Stimulated activated CD4-positive, alpha-beta T cell treated with anti-CD3 and anti-CD28 coated beads, Interleukin-12 subunit alpha, Interleukin-12 subunit beta, amount 100 ng/mL, for 24 hours (primary cell): ENCODE measurements at places on chromosomes 5 and 9.

DNA sequence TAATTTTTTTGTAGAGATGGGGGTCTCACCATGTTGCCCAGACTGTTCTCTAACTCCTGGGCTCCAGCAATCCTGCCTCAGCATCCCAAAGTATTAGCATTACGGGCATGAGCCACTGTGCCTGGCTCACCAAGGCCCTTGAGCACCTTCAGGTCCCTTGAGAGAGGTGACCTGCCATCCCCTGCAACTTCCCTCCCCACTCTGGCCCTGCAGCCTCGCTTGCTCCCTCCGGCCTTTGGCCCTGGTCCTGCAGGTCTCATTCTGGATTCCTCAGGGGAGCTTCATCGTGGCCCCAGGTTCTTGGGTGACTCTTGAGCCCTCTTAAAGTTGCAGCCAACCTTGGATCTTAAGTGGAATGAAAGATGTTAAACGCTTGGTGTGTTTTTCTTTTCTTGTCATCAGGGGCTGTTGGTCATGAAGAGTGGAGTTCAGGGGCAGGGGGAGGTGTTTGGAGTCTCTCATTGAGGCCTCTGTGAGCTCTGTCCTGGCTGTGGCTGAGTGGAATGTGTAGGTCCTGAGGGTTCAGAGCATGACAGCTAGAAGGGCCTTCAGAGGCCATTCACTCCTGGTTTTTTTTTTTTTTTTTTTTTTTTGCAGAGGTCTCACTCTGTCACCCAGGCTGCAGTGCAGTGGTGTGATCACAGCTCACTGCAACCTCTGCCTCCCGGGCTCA, 33.0 kb downstream of the PPARGC1B start:
- DNase-seq, result no peak

DNA sequence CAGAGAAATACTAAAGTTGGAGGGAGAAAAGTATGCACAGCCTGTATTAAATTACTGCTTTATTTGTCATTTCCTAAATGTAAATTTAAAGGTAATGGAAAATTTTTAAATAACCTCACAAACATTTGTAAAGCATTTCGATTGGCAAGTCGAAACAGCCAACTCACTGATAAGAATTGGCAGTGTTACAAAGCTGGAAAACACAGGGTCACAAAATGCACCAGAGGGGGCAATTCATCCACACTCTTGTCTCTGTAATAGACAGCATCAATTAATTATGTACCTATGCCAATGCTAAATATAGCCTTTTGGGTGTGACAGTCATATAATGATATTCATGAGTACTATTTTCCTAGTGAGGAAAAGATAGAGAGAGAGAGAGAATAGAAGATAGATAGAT, 140.6 kb upstream of the PRLR start:
- no peak for DNase-seq

GRCh38 chr9:127698386-127698785, 8.4 kb upstream of the CFAP157 start:
- no peak for DNase-seq

GRCh38 chr5:150613991-150614660, 26.3 kb upstream of the SYNPO start:
- DNase-seq, result no peak

GRCh38 chr9:70407081-70407503, 7.4 kb downstream of the KLF9 start:
- no peak for DNase-seq

DNA sequence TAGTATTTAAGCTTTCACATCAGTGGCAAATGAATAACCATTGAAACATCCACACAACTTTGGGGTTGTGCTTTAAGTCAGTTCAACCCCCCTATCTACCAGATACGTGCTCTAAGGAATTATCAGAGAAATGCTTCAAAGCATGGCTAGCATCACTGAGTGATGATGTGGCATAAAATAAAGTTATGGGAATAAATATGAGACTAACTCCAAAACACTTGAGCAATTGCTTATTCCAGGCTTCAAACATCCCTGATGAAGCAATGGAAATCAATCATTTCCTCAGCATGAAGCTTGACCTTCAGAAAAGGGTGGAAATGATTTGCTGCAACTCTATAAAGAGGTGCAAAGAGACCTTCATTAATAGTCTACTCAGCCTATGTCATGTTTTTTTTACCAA, 292.0 kb upstream of the SMC2 start:
- DNase-seq, result no peak

GRCh38 chr5:91095786-91096385, 287.2 kb downstream of the ARRDC3 start:
- DNase-seq, result no peak

- no peak for DNase-seq
Observed at GRCh38 chr5:84091127-84091799, 293.4 kb downstream of the EDIL3 start.

DNA sequence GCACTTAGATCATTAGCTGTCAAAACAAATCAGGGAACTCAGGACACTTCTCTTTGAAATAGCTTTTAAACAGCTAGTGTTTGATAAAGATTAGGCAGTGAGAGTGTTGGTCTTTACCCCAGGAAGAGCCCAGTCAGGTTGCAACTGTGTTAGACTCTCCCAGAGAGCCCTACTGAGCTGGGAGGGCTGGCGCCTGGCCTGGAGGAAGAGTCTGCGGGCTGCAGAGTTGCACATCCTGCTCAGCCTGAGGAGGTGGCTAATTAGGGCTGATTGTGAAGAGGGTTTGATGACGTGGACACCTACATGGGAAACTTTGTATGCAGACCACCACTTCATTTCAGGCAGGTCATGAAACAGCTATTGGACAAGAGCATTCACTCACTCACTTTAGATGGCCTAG, 112.0 kb downstream of the TMEM174 start:
- DNase-seq, result no peak

GRCh38 chr9:126456441-126457174, 130.0 kb downstream of the MVB12B start:
- no peak for DNase-seq

- DNase-seq, result no peak
Observed at GRCh38 chr9:102922526-102922925, 72.6 kb upstream of the CYLC2 start.

DNA sequence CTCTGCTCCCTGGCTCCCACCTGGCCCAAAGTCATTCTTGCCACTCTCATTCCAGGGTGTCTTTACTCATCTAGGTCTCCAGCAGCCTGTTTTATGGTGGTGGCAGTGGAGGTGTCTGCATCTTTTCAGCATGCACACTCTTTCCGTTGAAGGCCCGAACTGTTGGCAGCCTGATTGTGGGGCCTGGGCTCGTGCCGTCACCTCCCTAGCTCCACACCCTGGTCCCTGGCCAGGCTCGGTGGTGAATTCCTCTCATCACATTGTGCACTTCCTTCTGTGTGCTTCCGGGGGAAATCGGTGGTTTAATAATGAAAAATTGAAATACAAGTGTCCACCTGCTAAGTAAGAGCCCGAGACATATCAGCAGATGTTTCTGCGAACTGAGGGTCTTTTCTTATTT, 214.3 kb downstream of the TRIO start:
- DNase-seq, result no peak

DNA sequence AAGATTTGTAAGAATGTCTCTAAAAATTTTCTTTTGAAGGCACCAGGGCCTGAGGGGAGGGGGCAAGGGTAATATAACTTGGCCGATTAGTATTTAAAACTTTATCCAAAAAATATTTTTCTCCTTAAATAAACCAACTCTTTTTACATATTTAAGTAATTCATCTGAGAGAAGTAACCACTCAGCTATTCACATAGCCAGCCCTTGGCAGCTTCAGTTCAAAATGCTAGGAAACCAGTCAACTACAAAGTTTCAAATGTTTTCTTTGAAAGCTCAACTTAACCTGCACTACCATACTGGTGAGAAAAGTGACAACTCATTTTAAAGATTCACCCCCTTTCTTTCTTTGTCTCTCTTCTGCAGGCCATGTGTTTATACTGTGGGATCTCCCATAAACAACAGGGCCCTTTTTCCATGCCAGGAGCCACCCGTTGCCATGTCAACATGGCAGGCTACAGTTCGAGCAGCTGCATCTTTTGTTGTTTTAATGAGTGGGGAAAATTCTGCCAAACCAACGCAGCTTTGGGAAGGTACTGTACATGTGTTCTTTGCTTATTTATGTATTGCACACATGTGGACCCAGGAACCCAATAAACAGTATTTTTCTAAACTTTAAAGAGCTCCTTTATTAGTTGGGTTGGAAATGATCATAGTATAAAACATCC, 46.3 kb downstream of the AOPEP start:
- no peak for DNase-seq

GRCh38 chr9:7977586-7977985, 178.0 kb upstream of the DMAC1 start:
- DNase-seq, result no peak

DNA sequence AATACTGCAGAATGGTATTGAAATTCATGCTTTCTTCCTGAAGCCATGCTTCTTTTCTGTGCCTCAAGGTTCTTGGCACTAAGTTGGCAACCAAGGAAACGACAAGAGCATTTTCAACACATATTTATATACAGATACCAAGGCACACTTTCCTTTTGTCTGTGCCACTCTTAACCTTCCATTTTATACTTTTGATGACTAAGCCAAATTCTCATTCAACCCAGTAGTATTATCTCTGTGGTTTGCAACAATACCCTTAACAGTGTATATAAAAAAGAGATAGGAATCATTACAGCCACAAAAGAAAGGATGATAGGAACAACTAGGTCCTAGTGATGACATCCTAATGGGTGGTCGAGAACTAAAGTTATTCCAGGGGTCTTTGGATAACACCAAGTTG, 36.0 kb upstream of the TYRP1 start:
- DNase-seq, result no peak

- no peak for DNase-seq
Observed at GRCh38 chr9:97761879-97762278, 64.7 kb upstream of the XPA start.

GRCh38 chr5:76789991-76790581, 28.7 kb upstream of the F2RL1 start:
- no peak for DNase-seq

GRCh38 chr5:102771435-102771834, 16.3 kb downstream of the PAM start:
- no peak for DNase-seq

- no peak for DNase-seq
Observed at GRCh38 chr5:56480705-56481427, 247.7 kb upstream of the ANKRD55 start.

- peak; percentile 48 for DNase-seq
Observed at GRCh38 chr9:98993570-98993945, 49.9 kb downstream of the COL15A1 start.

DNA sequence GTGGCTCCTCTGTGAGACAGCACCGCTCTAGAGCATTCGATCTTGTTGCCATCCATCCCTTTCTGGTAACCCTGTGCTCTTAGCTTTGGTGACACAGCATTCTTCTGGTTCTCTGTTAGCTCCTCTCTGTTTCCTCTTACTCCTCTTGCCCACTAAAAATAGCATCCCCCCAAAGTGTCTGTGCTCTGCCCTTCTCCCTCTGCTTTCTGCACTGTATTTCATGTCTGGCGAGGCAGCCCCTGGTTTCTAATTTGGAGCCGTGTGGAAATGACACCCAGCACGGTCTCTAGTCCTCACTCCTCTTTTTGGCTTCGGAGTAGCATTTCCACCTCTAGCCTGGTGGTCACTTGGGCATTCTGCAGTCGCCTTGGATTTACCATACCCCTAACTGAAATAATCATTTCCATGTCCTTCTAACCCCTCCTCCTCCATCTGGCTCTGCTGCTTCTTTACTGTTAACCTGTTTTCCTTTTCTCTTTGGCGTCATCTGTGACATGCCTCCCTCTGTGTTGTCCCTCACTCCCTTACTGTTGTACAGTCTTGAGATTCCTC, 23.8 kb downstream of the NPR3 start:
- DNase-seq, result no peak

- no peak for DNase-seq
Observed at GRCh38 chr9:110440172-110440571, 102.5 kb upstream of the TXNDC8 start.

DNA sequence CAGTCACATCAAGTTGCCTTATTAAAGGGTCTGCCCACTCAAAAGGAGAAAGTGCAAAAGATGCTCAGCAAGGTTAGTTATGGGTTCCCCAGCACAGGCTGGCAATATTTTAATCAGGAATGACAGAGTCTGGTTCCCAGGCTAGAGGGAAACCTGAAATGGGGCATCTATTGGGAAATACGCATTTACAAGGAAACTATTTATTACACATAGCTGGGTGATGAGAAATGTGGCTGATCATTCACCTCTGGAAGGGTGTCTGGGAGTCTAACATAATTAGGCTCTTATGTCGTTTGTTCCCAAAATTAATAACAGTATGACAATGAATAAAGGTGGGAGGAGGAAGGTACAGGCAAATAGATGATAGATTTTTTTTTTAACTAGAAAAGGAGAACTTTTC, 314.7 kb downstream of the ENC1 start:
- no peak for DNase-seq

DNA sequence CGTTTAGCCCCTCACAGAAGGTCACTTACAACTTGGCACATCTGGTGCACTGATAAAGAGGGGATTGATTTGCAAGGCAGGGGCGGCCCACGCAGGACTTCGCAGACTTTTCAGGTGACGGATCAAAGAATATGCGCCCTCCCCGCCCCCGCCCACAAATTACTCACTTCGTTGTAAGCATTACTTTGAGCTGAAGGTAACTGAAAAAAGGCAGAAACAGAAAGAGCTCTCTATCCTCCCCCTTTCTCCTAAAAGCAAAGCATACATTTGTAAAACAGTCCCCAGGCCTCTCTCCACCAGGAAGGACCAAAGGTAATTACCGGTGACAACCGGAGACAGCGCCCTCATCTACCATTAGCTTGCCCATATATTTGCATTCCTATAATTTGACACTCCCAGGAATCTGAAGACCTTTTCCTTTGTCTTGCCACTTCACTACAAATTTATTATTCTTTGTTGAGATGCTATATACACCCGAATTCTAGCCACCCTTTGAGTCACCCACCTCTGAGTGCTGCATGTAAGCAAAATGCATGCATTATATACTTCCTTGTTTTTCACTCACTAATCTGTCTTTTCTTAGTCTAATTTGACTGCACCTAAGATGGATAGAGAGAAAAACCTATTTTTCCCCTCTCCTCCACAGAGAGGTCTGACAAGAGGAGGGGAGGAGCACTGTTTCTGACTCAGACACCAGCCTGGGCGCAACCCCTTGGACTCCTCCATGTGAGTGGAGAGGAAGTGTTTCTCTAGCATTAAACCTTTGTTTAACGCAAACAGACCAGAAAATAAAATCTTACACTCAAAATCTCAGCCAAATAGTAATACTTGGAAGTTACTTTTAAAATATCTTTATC, 74.7 kb upstream of the SPIN1 start:
- peak; percentile 32 for DNase-seq

- DNase-seq, result no peak
Observed at GRCh38 chr9:96587338-96588315, 32.0 kb downstream of the CDC14B start.

DNA sequence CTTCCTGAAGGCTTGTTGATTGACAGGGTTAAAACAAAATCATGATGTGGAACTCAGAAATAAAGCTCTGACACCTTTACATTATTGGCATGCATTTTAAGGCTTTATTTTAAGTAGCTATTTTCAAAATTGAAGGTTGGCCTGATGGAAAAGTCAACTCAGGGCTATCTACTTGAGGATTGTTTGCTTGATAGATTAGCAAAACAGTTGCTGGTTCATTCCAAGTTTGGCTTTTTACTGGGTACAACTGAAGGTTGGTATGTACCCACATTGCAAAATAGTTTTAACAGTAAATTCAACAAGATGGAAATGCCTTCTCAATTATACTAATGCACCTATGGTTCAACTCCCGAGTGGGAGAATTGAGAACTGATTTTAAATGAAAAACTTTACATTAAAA, 161.8 kb upstream of the ELL2 start:
- DNase-seq, result no peak
